Stimulated activated CD4-positive, alpha-beta T cell treated with anti-CD3 and anti-CD28 coated beads, TNF-alpha, amount 100 ng/mL, for 48 hours (primary cell): ENCODE measurements at places on chromosomes 13 and 19.

DNA sequence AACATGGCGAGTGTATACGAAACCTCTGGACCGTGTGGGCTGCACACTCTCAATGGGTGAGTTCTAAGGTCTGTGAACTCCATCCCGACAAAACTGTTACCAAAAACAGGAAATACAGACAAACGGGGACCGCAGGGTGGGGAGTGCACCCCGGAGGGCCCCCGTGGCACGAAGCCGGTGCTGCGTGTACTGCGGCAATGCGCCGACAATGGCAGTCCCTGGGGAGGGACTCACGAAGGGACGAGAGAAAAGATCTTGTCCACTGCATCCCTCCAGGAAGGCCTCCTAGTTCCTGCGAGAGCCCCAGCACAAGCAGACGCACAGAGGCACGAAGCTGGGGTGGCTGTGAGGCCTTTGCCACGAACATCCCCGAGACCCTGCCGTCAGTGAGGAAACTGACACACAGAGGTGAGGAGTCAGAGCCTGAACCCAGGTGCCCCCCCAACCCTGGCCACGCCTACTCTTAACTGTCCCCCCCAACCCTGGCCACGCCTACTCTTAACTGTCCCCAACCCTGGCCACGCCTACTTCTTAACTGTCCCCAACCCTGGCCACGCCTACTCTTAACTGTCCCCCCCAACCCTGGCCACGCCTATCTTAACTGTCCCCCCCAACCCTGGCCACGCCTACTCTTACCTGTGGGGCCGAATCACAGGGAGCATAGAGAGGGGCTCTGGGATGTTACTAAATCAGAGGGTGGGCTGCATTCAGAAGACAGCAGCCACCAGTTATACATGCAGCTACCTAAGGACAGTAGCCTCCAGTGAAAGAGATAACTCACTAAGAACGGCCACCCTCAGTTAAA, 4.2 kb downstream of the MED16 start:
- DNase-seq = no peak

DNA sequence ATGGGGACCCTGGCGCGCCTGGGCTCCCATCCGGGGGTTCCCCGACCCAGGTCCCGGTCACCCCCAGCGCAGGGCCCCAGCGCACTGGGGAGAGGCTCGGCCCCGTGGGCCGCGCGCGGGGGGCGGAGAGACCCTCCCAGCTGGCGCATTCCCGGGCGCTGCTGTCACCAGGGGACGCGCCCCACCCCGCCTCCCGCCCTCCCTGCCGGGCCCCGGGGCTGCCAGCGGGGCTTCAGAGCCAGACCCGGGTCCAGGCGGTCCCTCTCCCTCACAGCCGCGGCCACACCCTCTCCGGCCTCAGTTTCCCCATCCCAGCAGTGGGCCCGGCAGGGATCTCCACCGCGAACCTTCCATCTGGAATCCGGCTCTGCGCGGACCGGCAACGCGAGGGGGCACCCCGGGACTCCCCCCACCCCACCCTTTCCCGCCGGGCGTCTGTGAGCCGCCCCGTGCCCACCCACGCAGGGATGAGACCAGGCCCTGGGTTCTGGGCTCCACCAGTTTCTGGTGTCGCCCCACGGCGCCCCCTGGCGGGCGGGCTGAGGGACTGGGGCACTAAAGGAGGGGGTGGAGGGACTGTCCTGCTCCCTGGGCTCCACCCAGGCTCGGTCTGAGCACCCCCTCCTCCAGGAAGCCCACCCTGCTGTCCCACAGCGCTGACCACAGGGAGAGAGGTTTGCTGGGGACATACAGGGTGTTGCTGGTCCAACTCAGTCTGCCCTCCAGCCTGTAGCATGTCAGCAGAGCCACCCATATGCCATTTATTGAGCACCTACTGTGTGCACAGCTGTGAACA, 878 bp upstream of the ADAMTSL5 start:
- DNase-seq = peak; percentile 54

DNA sequence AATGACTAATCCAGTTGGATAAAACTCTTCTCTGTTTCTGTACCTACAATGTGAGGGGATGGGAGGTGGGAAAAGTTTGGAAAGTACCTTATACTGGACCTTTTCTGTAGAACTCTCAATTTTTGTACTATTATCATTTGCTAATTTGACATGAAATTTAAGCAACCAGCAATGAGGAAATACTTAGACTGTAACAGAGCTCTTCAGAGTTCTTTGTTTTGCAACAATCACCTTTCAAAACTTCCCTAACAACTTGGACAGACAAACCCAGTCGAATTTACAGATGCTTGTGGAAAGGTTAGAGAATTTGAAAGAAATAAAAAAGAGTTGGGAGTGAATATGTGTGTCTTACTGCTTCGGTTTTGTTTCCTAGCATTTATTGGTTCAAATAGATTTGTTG, 16.8 kb downstream of the KBTBD7 start:
- DNase-seq = no peak

GRCh38 chr13:50829896-50830295, 13.6 kb downstream of the DLEU7 start:
- no peak for DNase-seq

- DNase-seq = no peak
Observed at GRCh38 chr13:99855526-99856420, 115.8 kb downstream of the ZIC5 start.

GRCh38 chr13:27927444-27928352, 7.9 kb downstream of the PDX1 start:
- no peak for DNase-seq

DNA sequence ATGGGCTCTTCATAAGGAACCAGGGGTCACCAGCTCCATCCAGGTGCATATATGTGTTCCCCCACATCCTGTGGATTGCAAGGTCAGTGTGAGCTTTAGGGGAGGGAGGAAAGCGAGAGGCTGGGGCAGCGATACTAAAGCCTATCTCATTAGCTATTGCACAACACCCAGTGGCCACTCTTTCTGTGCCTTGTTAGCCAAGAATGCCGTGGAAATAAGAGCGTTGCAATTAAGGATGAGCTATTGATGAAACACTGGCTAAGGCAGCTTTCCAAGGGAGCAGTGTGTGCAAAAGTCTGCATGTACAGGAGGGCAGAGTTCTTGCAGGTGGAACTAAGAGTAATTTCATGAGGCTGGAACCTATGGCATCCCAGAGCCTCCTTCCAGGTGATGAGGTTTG, 17.6 kb downstream of the TNFSF11 start:
- DNase-seq = no peak

DNA sequence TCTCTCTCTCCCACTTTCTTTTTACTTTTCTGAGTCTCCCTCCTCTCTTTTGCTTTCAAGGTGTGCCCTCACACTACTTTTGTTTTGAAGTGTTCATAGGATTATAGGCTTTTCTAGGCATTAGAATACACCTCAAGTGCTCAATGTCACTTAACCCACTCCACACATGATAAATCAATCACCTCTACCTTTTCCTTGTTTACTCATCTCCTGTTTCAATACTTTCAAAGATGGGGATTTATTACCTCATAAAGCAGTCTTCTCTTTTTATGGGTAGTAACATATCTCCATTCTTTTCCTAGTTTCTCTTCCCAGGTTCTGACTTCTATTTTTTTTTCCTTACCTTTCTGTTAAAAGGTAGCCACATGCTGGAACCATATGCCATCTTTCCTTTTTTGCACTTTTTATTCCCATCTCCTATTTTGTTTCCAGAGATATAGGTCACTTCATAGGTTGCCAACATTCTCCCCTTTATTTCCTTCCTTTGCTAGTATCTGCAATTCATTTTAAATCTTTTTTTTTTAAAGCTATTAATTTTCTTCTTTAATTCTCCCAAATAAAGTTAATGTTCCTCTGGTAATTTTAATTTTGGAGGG, 137.6 kb upstream of the SLC10A2 start:
- DNase-seq = no peak

DNA sequence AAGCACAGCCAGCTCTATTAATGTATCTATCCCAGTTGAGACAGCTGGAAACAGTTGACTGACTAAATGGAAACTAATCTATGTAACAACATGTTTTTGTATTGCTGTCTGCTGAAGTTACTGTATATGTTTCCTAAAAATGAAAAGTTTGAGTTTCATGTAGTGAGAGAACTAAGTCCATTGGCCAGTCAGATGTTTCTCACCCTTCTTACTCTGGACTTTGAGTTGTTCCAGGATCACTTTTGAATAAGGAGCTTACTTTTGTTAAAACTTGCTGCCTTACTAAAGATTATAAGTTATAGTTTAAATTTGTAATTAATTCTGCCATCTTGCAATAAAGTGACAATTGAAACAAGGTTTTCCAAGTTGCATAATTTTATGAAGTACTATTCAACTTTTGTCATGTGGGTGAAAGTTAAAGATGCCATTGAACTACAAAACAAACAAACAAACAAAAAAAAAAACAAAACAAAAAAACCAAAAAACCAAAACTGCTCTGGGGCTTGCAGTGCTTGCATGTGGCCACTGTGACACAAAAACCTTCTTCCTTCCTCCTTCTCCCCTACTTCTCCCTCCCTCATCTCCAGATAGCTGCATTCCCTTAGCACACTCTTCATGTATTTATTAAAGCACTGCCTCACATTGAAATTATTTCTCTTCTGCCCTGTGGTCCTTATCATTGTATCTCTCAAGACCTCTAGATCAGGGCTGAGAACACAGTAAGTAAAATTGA, 15.3 kb downstream of the WDFY2 start:
- no peak for DNase-seq

DNA sequence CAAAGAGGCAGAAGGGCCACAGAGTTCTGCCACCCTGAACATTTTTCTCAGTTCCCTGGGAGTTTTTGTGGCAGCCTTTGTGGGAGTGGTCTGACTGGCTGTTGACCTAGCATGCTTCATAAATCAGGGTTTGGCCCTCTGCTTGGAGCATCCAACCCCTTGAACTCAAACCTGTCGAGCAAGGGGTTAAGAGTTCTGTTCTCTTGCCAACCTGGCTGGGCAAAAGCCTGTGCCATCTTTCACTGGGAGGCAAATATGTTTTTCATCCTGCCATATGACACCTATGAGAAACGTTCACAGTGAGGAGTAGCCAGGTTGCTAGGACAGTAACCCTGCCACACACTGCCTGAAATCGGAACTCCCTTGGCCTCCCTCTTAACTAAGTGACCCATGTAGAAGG, 7.7 kb upstream of the TEX26 start:
- DNase-seq = no peak

GRCh38 chr13:45828256-45828968, 23.1 kb downstream of the SIAH3 start:
- no peak for DNase-seq

- no peak for DNase-seq
Observed at GRCh38 chr19:51509823-51510660, 8.4 kb upstream of the SIGLEC12 start.

DNA sequence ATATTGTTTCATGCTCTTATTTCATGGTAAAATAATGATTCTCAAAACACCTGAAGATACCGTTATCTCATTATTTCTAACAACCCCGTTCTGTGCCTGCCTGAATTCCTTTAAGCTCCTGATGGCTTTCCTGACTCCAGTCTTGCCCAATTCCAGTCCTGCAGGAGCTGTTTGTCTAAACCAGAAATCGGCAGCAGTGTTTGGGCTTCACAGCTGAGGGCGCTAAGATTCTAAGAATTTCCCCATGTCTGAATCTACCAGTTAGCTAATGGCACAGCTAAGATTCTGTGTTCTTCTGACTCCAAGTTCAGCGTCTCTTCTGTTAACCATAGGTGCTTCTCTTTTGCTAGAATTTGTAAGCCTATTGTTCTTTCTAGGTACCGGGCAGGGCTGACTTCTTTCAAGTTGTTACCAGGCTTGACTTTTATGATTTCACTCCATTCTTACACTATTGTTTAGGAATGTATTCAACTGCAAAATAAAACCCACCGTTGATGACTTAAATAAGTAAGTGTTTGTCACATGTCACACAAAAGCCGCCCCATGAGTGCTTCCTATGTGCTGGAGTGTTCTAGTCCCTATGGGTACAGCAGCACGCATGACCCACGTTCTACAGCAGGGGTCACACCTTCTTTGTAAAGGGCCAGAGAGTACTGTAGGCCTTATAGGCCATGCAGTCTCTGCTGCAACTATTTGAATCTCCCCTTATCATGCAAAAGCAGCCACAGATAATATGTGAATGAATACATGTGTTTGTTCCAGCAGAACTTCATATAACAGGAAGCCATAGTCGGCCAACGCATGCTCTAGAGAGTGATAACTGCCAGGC, 168.3 kb upstream of the RNF113B start:
- DNase-seq = no peak

- DNase-seq = no peak
Observed at GRCh38 chr13:74743992-74744391, 609.8 kb upstream of the KLF12 start.

GRCh38 chr13:79540504-79540903, 59.5 kb downstream of the NDFIP2 start:
- no peak for DNase-seq

DNA sequence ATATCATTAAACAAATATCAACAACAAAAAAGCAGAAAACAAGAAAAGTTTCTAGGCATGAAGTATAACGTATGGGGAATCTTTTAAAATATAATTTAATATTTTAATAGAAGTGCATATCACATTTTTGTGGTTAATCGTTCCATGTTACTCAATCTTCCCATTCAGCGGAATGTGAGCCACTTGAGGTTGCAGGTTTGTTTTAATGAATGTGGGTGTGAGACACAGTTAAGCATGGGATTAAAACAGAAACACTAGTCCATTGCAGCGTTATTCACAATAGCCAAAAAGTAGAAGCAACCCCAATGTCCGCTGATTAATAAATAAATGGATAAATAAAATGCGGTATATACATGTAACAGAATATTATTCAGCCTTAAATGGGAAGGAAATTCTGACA, 146.0 kb downstream of the NDFIP2 start:
- DNase-seq = no peak

DNA sequence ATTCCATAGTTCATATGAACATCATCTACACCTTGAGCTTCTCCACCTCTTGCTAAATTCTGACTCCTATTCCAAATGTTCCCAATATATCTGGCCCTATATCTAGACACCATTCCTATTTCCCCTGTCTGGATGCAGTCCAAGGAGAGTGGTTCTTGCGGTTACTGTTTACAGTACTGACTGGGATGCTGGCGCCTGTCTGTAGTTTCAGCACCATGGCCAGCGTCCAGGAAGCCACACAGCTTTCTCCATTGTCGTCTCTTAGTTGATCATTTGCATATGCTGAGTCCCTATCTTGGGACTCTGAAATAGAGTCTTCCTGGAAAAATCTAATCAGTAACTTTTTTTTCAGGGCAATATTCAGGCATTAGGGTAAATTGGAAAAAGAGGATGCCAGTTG, 14.9 kb downstream of the LAIR2 start:
- peak; percentile 58 for DNase-seq

DNA sequence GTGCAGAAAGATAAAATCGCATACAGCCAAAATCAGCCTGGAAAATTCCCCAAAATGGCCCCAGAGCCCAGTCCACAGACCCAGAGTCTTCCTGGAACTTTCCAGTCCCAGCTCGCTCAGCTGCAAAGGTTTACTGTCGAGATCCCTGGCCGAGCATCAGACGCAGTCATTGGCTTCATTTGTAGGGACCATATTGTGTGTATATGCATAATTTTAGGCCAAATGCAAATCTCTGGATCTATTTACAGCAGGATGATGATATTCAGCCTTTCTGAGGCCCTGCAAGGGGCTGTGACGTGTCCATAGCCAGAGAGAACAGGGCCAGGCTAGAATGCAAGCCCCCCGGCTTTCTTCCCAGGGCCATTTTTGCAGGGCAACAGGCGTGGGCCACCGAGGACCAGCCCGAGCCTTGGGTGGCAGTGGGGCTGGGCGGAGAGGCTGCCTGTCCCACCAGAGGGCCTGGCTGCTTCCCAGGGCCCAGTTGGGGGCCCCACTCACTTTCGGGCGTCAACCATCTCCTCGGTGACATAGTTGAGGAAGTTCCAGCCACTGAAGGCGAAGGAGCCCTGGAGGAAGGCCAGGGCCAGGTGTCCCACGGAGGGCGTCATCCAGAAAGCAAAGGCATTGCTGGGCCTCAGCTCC, 13.7 kb downstream of the SLC7A10 start:
- no peak for DNase-seq

- no peak for DNase-seq
Observed at GRCh38 chr19:55579766-55580621, 654 bp downstream of the ZNF579 start.
